T-cell (primary cell): ENCODE measurements at places on chromosomes 16 and 17.
A peak's percentile ranks its signal among the peaks of the same experiment; 100 is the strongest.

DNA sequence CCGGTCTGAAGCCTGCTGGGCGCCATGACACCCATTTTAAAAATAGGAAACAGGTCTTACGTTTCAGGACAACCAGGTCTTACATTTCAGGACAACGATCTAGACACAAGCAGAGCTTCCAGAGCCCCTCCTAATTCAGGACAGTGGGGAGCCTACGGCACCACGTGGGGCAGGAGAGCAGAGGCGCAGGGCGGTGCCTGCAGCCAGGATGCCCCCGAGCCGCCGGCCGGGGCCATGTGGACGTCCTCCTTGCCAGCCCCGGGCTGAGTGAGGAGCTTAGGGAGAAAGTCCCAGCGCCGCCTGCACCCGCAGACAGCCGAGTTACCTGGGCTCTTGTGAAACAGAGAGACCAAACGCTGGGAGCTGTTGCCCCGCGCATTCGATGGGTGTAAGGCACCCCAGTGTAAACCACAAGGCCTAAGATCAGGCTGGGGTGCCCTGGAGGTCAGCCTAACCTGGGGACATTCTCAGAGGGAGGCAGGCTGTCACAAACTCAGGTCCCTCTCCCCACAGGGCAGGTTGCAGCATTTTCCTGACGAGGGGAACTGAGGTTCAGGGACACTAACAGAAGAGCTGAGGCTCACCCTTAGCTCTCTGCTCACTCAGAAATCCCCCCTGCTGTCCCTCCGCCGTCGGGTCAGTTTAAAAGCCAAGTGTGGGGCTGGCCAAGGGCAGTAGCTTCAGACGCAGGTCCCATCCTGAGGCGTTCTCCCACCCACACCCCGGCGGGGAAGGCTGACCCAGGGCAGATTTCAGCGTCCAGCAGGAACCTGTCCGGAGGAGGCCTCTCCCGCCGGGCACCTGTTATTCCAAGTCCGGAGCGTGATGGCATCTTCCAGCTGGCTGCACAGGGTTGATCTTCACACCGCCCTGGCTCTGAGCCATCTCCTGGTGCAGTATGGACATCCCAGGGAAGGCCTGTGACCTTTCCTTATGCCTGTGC is 1.8 kb upstream of the NOTUM start:
- no peak for DNase-seq

- peak; percentile 46 for DNase-seq
Observed at GRCh38 chr16:85245307-85246172, 133.3 kb upstream of the CIBAR2 start.

DNA sequence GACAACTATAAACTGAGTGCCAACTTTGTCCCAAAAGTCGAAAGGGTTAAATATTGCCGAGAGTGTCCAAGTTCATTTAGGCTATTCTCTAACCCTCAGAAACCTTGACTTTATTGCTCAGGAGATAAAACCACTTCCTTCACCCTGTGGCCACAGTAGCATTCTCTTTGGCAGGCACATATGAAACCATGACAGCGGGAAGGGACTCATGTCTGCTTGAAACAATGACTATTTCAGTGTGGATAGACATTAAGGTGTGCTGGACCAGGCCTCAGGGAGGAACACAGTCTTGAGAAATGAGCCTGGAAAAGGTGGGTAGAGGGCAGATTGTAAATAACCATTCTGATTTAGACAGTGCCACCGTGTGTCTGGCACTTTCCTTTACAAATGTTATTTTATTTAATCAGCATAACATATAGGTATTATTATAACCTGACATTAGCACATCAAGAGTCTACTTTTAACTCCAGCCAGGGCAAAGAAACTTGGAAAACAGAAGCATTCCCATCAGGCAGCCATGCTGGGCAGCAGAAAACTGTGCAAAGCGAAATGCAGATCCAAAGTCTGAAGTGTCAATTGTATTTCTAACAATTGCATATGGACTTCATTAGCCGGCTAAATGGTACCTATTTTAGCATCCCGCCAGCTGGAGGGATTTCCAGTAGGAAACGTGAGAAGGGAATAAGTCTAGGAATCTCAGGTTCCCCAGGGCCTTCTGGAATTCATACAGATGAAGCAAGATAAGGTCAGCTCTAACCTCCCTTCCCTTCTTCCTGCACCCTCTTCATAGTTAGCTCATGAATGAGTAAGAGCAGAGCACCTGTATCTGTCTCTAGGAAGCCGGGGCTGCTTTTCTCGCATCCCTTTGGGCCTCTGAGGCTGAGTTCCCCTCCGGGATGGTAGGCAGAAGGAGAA is 212.8 kb upstream of the ELAC2 start:
- DNase-seq = no peak

DNA sequence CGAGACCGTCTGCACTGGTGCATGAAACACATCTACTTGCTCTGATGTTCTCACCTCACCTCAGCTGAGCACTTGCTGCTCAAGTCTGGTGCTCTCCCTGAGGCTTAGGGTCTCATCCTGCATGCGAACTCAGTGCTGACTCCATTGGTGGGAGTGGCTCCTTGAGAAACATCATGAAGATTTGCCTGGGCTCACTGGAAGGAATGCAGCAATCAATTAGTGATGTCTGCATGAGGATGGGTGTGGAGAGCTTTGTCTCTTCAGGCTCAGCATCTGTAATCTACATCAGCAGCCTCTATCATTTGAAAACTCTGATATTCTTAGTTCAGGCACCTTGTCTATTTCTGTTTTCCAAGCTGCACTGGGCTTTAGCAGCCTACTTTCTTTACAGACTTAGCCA is 204.4 kb downstream of the IRF8 start:
- no peak for DNase-seq

- no peak for DNase-seq
Observed at GRCh38 chr16:29316761-29317183, 89.7 kb downstream of the NPIPB11 start.

GRCh38 chr17:50916708-50917417 is 50.7 kb upstream of the TOB1 start:
- DNase-seq = no peak

- DNase-seq = no peak
Observed at GRCh38 chr16:627454-628239, 3.1 kb upstream of the WFIKKN1 start.

GRCh38 chr17:4544951-4545216 is 10.3 kb downstream of the MYBBP1A start:
- DNase-seq = no peak

DNA sequence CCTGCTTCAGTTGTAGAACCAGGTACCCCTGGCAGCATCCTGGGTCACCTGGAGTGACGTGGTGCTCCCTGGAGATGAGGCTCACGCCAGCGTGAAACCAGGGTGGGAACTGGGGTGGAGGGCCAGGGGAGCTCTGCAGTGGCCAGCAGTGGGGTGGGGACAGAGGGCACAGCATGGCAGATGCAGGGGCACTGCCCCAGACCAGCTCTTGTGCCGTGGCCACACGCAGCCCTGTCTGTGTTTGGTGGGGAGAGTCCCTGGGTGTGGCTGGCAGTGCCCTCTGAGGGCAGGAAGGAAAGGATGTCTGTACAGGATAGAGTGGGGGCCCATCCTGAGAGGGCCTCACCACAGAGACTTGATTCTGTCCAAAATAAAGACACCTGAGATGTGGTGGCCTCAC is 24.5 kb downstream of the ZNF750 start:
- no peak for DNase-seq

DNA sequence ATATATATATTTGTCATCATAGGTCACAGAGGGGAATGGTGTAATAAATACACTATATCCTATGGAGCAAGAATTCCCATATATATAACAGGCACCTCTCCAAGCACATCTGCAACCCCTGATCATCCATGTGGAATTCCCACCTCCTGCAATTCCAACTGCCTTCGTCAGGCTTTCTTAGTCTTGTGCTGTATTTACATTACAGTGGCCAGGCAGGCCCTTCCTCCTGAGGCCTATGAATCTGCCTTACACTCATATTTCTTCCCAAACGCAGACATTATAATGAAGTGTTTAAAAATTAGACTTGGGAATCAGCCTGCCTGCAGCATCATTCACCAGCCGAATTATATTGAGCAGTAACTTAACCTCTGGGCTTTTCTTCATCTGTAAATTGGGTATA is 19.3 kb upstream of the DNAH9 start:
- DNase-seq = no peak

GRCh38 chr17:49746791-49747490 is 17.0 kb downstream of the FAM117A start:
- DNase-seq = peak; percentile 44

- no peak for DNase-seq
Observed at GRCh38 chr16:49281843-49282642, 405 bp upstream of the CBLN1 start.

DNA sequence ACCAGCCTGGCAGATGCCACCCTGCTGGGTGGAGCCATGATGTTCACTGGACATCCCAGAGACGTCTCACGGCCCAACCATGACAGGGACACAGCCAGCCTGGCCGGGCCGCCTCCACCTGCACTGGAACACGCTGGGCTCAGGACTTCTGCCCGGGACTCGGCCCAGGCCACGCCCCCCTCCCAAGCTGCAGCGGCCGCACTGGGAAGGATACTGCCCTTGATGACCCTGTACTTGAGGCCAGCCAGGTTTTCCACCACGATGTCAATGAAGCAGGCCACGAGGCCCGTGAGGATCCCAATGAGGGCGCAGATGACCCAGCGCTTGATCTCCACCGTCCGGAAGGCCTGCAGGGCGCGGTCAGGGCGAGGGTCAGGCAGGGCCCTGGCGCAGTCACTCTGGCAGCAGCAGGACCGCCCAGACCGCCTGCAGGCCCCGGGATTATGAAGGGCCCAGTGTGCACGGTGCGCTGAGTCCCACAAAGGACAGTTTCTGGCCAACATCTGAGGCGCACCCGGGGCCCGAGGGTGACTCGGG is 14.2 kb downstream of the CLCN7 start:
- no peak for DNase-seq

- no peak for DNase-seq
Observed at GRCh38 chr17:2994441-2994840, 69.0 kb downstream of the OR1D5 start.

DNA sequence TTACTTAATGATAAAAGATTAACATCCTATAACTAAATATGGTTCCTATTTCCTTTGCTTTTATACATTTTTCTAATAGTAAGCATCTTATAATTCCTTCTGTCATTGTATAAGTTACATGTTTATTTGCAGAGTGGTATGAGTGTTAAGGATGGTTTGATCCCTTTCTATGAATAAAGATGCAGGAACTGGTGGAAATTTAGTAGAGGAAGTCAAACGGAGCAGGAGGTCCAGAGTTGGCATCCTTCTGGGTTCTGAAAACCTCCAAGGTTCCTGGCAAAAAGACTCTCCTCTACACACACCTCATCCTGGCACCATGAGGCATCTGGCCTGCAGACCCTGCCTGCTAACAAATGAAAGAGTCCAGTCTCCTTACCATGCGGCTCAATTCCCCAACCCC is 296.8 kb downstream of the SOX9 start:
- no peak for DNase-seq

DNA sequence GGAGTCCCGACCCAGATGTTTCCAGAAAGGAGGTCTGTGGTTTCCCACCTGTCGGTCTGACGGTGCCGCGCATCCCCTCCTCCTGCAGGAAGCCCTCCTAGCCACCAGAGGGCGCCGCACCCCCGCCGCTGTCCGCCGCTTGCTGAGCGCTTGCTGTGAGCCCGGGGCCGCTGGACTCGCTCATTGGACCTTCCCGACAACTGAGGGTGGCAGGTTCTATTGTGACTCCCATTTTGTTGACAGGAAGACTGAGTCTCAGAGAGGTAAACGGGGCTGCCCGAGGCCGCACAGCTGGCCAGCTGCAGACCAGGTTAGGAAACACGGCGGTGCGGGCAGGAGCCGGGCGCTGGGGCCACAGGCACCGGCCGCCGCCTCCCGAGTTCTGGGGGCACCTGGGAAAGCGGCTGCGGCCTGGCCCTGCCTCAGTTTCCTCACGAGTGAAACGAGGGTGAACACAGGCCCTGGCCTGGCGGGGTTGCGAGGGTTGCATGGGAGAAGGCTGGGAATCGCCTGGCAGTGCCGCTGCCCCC is 191.1 kb upstream of the CIBAR2 start:
- peak; percentile 70 for DNase-seq

DNA sequence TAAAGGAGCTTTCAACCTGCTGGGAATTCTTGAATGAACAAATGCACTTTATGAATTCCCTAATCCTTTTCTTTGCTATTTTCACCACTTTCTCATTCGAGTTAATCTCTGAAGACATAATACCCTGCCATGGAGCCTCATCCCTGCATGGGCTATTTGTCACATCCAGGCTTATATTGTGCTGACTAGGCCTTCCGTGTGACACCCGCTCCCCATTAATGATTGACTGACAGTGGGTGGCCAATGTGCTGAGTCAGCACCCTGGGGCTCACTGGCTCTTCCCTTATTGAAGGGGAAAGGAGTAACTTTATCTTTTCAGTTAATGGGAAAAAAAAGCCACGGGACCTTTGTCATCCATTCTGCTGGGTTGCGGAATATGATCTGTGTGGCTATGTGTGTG is 1024.8 kb upstream of the EEF2KMT start:
- DNase-seq = no peak

GRCh38 chr17:3773511-3773910 is 27.5 kb downstream of the ITGAE start:
- no peak for DNase-seq

DNA sequence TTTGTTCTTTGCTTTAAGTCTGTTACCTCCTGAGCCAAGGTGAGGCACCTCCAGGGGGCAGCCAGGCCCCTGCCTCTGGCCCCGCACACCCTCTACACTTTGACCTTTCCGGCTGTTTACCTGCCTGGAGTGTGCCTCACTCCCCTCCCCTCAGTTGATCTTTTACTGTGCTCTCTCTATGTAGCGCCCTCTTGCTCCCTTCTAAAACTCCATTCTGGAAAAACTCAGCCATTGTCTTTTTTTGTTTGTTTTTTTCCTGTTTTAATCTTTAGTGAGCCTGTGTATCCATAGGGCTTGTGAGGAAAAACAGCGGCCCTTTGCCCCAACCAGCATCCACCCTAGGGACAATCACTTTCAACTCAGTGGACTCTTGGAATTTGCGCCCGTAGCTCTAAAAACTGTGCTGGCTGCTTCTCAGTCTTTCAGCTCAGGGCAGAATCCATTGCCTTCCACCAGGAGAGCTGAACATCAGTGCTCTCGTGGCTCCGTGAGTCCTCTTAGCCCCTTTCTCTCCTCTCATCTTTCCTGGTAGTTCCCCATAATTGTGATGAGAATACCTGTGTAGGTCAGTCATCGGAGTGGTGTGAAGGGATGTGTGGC is 4.3 kb downstream of the AMDHD2 start:
- DNase-seq = no peak

GRCh38 chr17:12729086-12729485 is 60.2 kb upstream of the ARHGAP44 start:
- DNase-seq = no peak

- DNase-seq = no peak
Observed at GRCh38 chr17:72053036-72053435, 67.8 kb upstream of the SOX9 start.

- no peak for DNase-seq
Observed at GRCh38 chr17:35099908-35100307, 19.8 kb downstream of the RAD51D start.

DNA sequence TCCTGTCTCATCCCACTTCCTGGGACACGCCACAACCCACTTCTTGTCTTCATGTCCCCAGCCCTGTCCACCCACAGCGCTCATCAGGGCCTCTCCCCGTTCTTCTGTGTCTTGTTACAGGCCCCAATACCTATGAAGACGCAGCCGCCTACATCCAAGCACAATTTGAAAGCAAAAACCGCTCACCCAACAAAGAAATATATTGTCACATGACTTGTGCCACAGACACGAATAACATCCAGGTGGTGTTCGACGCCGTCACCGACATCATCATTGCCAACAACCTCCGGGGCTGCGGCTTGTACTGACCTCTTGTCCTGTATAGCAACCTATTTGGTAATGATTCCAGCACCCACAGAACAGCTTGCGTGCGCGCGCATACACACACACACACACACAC is 70.6 kb downstream of the AMFR start:
- no peak for DNase-seq

- DNase-seq = no peak
Observed at GRCh38 chr17:18224387-18225120, 881 bp upstream of the LLGL1 start.

GRCh38 chr16:2084895-2085625 is 37.3 kb downstream of the TSC2 start:
- DNase-seq = no peak
